Uterine smooth muscle cell (primary cell): ENCODE measurements at places on chromosomes 16 and 17. TPM values are rescaled to one million over a fixed set of nuclear protein-coding genes. Genes with fewer than 3 reads are reported as not detected.

TM4SF5 gene
- not detected in 2 replicates for total RNA-seq

TNFRSF17 gene
- not detected in 2 replicates for total RNA-seq

RASD1 gene
- 2.0 TPM in 2 replicates for total RNA-seq

NPIPA8 gene
- total RNA-seq: not detected in 2 replicates

RBBP6 gene
- total RNA-seq: 20.5 and 21.1 TPM in 2 replicates

PCGF2 gene
- total RNA-seq: 2.2 and 4.0 TPM in 2 replicates

TBX6 gene
- total RNA-seq: 0.11 and 0.12 TPM in 2 replicates

ABCA10 gene
- total RNA-seq: 0.44 and 1.00 TPM in 2 replicates

SSTR5 gene
- total RNA-seq: 0.12 TPM in 1 of 2 replicates, not detected in the other

SKAP1 gene
- total RNA-seq: not detected in 2 replicates

PTX4 gene
- under 0.01 and 0.11 TPM in 2 replicates for total RNA-seq

DPEP3 gene
- total RNA-seq: not detected in 2 replicates

SPATA32 gene
- 0.12 TPM in 1 of 2 replicates, not detected in the other for total RNA-seq

KAT2A gene
- total RNA-seq: 8.7 and 10.7 TPM in 2 replicates

IRX5 gene
- total RNA-seq: not detected in 2 replicates

DPEP1 gene
- not detected in 2 replicates for total RNA-seq

CCT6B gene
- total RNA-seq: 0.66 and 1.2 TPM in 2 replicates

GPR139 gene
- not detected in 2 replicates for total RNA-seq

CCL1 gene
- total RNA-seq: not detected in 2 replicates
